ENCODE measurements at places on chromosomes 5 and 9.

GRCh38 chr5:172213126-172213525 lies 19.2 kb downstream of the EFCAB9 start:
- DNase-seq = no peak

DNA sequence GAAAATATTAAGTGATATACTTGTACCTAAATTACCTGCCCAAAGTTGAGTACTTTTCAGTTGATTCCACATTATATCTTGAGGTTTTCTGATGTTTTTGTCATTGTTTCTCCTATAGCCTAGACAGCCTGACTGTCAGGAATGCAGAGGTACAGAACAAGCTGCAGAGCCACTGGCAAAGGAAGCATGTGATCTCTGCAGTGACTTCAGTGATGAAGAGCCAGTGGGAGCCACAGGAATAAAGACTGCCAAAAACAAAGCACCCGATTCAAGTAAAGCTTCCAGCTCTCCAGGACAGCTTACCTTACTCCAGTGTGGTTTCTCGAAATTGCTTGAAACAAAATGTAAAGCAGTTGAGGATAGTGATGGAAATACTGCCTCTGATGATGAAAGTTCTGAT lies 96.3 kb downstream of the ERCC6L2 start:
- no peak for DNase-seq

GRCh38 chr5:157900644-157901043 lies 41.7 kb upstream of the CLINT1 start:
- DNase-seq = peak; percentile 24

GRCh38 chr9:132447346-132447745 lies 37.3 kb downstream of the CFAP77 start:
- no peak for DNase-seq

- no peak for DNase-seq
Measured at GRCh38 chr5:34587355-34588241, 68.5 kb upstream of the RAI14 start.

- no peak for DNase-seq
Measured at GRCh38 chr9:110952540-110952859, 85.8 kb downstream of the LPAR1 start.

DNA sequence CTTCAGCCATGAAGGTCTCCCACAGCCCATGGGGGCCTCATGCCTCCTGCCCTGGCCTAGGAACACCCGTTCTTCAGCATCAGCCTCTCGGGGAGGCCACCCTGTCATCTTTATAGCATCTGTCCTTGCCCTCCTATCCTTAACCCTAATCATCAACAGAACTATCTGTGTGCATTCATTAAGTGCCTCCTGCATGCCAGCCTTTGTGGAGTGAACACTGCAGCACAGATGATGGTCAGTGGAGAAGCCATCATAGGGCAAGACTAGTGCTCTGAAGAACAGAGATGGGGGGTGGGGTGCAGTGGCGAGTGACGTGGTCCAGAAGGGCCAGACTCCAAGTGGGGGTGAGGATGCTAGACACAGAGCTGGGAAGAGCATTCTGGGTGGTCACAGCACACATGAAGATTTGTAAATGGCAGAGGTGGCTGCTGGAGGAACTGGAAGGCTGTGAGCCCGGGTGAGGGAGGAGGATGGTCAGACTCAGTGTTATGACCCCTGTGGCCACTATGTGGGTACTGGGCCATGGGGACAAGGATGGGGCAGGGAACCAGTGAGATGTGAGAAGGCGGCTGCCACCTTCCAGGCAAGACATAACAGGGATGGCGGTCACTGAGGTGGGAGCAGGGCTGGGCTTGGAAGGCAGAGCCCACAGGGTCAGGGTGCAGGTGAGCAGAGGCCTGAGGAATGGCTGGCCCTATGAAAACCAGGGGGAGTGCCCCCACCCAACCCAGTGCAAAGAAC lies 3.6 kb upstream of the CARD19 start:
- DNase-seq = no peak

GRCh38 chr5:103780794-103781193 lies 218.2 kb upstream of the NUDT12 start:
- DNase-seq = no peak

DNA sequence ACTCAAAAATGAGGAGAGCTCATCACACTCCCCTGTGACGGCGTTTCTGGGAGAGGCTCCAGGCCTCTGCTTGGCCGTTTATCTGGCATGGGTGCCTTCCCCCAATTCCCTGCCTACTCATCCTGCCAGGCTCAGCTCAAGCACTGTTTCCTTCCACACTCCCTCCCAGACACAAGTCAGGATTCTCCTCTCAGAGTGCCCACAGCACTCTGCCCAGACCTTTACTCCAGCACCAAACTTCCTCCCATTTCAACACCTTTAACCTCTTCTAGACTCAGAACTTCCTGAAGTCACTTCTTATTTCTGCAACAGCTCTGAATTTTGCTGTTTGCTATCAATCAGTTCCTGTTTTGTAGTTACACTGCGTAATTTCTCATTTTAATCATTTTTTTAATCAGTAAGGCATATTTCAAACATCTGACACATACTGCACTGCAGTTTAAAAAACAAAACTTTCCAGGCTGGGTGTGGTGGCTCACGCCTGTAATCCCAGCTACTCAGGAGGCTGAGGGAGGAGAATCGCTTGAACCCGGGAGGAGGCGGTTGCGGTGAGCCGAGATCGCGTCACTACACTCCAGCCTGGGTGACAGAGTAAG lies 16.0 kb downstream of the TRMO start:
- no peak for DNase-seq

GRCh38 chr5:135651156-135651555 lies 72.4 kb upstream of the CXCL14 start:
- no peak for DNase-seq

DNA sequence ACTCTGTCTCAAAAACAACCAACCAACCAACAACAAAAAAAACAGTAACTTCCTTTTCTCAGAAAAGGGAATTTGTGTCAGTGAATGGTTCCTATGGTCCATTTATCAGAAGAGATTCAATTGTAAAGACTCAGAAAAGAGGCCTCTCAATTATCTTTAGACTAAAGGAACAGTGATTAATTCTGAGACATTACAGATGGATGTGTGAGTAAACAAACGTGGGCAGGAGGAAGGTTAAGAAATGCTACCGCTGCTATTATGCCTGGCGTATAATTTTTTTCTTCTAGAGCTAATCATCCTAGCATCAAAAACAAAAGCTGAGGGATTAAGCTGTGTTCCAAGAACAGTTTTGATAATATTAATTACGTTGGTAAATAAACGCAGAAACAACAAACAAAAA lies 52.9 kb upstream of the JMY start:
- no peak for DNase-seq

DNA sequence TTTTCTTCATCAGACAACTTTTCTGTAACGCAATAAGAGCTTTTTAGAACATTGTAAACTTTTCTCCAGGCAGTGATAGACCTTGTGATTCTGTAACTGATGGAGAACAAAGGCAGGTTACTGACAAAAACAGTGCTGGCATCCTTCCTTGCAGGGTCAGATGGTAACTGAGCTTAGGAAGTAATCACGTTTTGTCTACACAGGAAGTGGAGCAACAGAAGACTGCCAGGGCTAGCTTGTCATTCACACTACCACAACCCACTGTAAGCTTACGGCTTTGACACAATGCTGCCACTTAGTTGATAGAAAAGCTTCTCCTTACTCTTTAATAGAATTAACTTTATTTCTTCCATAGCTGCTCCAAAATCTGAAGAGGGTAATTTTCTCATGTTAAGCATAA lies 46.8 kb downstream of the FBN2 start:
- DNase-seq = no peak

GRCh38 chr9:98989036-98990000 lies 45.6 kb downstream of the COL15A1 start:
- peak; percentile 15 for DNase-seq

- peak; percentile 8 for DNase-seq
Measured at GRCh38 chr5:76790632-76791290, 28.1 kb upstream of the F2RL1 start.

GRCh38 chr9:86605303-86605702 lies 251.1 kb upstream of the TUT7 start:
- no peak for DNase-seq
